ENCODE measurements at places on chromosomes 3 and 15. TPM values are rescaled to one million over a fixed set of nuclear protein-coding genes. Genes with fewer than 3 reads are reported as not detected.

DNA sequence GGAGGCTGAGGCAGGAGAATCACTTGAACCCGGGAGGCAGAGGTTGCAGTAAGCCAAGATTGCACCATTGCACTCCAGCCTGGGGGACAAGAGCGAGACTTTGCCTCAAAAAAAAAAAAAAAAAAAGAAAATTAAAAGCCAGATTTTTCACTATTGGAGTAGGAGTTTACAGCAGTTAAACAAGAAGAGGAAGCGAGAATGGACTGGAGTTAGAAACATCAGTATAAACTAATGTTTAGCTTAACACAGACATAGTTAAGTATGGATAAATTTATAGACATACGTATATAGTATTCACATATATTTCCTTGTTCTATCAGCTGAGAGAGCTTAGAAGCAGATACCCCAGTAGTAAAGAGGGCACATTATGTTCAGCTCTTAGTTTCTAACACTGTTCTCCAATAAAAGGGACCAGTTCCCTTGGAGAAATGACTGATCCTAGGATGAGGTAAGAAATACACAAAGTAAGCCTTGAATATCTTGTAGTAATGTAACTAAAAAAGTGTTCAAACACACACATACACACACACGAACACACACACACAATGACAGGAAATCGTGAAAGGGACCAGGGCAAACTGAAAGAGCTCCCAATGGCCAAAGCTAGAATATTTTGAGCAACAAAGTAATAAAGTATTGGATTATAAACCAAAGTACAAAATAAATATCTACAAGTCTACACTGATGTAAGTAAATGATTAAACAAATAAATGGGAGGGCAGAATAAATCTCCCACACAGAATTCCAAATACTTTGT, 25.1 kb downstream of the PIK3CB start:
- DNase-seq, result no peak

Gene COLQ
- 2.8 TPM for total RNA-seq

DNA sequence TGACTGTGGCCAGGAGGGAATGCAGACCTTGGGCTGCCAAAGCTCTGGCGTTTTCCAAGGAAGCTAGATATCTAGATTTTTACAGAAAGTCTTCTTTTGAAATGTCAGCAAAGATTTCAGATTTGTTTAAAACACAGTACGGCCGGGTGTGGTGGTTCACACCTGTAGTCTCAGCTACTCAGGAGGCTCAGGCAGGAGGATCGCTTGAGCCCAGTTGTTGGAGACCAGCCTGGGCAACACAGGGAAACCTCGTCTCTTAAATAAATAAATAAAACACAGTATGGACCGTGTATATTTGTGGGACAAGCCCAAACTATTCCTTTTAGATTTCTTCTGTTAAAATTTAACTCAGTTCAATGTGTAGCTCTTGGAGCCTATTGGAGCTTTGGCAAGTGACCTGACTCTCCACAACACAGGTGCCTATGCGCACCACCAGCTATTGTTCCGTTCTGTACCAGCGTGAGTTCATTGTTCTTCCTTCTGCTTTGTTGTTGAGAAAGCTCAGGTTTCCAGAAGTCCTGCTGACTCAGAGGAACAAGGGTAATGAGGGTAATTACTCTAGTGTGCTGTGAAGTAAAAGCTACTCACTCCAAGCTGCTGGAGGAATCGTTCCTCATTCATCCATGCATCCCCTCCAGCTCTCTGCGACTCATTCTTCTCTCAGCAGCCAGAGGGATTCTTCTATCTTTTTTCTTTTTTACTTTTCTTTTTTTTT, 73.1 kb upstream of the SLC6A6 start:
- DNase-seq, result no peak

Gene ZNF662
- not detected for total RNA-seq

DNA sequence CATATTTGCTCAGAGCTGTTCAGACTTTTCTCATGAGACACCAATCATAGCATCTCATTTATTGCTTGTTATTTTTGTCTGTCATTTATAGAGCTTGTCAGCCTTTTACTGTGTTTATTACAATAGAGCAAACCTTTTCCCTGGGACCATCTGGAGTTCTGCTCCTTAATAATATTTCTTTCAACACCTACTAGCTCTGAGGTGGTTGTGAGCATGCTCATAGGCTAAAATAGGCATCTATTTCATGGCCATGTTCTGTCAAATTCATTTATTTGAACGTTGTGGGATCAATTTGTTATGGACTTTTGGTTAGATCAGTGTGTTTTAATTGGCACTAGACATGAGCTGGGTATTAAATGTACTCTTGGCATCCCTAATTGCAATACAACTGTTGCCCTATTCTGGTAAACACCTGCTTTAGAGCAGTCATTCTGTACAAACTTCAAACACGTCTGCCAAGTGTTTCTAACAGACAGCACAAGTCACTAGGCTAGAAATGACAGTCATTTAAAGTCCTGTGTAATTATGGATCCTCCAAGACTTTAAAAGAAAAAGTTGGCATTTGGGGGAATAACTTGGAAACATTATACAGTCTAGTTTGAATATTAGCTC, 766.3 kb downstream of the ZNF385D start:
- DNase-seq, result no peak

DNA sequence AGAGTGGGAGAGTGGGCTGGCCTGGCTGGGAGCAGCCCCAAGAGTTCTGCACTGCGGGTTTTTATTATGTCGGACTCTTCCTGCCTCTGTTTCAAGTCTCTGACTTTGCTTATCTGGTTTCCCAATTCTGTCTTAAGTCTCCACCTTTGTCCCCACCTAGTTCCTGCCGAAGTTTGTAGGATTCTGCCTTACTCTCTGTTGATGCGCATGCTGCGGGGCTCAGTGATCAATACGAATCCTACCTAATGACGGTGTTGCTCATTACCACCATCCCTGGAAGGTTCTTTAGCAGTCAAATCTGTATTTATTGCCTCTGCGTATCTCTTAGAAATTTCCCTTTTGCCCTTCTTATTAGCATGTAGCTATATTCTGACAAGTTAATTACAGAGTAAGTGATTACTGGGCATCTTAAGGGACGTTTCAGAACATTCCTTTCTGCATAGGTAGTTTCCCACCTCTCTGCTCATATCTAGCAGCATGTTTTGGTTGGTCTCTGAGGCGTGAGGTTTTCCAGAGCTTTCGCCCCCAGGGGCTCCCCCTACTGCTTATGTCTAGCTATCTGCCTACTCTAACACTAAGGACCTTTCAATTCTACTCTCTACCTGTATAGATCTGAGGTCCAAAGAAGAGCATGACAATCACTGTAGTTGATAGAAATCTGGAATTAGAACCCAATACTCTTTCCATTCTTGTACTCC, 236.0 kb upstream of the EIF1B start:
- DNase-seq, result no peak

DNA sequence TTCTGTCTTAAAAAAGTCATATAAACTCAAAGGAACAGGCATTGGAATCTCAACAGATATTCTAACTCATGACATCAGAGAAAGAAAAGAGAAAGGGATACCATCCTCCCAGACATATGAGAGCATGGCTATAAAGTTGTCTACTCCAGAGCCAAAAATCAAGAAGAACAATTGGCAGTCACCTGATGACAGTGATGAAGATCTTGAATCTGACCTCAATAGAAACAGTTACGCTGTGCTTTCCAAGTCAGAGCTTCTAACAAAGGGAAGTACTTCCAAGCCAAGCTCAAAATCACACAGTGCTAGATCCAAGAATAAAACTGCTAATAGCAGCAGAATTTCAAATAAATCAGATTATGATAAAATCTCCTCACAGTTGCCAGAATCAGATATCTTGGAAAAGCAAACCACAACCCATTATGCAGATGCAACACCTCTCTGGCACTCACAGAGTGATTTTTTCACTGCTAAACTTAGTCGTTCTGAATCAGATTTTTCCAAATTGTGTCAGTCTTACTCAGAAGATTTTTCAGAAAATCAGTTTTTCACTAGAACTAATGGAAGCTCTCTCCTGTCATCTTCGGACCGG, 35.9 kb downstream of the UNC13C start:
- no peak for DNase-seq

Gene PLSCR2
- total RNA-seq, result not detected

Gene EPB42
- total RNA-seq, result not detected

DNA sequence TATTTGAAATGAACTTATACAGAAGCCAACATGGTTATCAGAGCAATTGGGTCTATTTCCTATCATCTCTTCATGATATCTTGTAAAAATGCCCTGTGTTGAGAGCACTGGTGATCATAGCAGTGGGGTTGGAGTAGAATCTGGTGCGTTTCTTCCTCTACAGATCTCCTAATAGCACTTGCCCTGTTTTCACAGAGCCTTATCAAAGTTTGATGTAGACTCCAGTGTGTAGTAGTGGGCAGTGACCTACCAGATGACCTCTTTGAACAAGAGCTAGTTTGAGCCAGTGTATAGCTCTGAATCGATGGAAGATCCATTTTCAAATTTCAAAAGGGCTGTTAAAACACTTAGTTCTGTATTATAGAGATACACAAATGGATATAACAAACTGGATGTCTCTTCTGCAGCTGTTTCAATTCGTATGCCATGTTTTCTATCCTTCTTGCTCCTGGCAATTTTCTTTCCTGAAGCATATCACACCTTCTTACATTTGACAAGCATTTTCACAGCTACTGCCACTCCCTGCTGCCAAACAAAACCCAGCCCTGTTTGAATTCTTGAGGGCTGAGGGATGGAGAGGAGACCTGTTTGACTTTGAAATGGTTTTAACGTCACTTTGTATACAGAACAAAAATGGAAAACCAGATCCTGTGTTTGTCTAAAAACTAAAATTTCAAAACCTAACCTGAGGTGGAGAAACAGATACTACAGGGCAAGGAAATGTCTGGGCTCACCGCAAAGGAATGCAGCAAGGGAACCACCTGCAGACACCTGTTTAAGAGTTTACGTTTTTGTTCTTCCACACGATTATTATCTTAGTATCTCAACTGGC, 354.5 kb upstream of the TPRG1 start:
- no peak for DNase-seq

Gene CHRD
- total RNA-seq, result 3.2 TPM

DNA sequence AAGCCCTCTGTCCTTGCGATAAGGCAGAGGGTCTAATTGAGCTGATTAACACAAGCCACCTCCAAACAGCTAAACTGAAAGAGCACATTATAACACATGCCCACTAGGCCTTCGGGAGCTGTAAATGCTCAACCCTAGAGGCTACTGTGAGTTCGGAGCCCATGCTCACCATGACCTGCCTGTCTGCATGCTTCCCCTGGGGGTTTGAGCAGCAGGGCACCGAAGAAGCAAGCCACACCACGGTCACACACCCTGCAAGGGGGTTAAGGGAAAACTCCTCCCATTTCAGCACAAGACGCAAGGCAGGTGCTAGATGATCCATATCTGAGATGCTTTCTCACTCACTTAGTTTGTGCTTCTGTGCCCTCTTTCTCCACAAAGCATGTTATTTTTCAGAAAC, 435.9 kb upstream of the CADM2 start:
- DNase-seq, result no peak

DNA sequence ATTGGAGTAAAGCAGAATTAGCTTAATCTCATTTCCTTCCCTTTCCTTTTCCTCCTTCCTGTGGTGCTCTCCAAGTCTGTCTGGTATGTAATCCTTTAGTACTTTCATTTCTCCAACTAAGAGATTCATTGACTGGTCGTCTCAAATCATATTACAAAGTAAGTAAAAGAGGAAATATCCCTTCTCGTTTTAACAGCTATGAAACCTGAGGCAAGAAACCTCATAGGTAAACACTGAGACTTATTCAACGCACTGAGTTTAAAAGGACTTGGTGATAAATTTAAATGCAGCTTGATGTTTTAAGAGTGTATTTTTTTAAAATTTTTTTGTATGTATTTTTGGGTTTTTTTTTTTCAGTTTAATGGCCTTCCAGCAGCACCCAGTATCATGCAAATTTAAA, 117.2 kb upstream of the LRRC3B start:
- no peak for DNase-seq

DNA sequence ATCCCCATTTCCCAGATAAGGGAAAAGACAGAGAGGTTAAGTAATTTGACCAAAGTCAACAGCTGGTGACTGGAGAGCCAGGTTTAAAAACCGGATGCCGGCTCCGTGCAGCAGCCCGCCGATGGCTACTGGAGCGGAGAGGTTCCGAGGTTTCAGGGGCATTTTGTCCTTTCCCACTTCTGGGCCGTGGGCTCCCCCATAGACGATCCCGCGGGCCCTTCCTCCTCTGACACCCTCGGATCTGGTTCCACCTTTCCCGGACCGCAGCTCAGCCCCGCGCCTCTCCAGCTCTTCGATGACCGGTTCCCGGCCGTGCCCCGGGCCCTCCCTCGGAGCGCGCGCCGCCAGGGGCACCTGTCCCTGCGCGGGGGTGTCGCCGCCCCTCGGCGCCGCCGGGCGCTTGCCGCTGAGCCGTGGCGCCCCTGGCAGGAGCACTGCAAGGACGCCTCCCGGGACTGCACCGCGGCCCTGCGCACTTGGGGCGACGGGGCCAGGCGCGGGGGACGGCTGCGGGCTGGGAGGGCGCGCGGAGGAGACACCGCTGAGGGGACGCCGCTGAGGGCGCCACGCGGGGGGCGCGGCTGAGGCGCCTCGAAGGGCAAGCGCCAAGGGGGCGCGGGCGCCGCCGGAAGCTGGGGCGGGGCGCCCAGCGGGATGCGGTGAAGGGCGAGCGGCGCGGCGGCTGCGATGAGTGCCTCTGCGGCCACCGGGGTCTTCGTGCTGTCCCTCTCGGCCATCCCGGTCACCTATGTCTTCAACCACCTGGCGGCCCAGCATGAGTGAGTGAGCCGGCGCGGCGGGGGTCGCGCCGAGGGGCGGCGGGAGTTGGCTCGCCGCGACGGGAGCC, at the start of gene TM6SF1:
Gene TM6SF1, plus strand, starts transcription at position 652 of the 847 bp plus-strand sequence. Its CDS starts 36 bp downstream, at position 688.
- peak; percentile 16 for DNase-seq

Gene SLC24A5
- total RNA-seq, result not detected
